Activated T-cell treated with anti-CD3 and anti-CD28 coated beads for 24 hours (primary cell): ENCODE measurements at places on chromosomes 1 and 21.

DNA sequence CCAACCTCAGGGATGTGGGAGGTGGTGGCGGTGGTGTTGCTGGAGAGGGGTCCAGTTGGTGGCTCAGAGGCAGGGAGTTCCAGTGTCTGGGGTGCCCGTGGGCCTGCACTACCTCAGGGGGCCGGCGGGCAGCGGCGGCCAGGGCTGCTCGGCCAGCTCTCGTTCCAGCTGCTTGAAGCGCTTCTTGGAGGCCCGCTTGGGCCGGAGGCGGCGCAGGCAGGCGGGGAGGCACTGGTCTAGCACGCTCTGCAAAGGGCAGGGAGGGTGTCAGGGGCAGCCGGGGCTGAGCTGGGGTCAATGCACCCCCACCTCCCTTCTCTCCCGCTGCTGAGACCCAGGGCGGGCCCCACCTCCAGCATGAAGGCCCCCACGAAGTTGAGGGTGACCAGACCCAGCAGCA is 5.7 kb upstream of the MFAP2 start:
- no peak for DNase-seq

DNA sequence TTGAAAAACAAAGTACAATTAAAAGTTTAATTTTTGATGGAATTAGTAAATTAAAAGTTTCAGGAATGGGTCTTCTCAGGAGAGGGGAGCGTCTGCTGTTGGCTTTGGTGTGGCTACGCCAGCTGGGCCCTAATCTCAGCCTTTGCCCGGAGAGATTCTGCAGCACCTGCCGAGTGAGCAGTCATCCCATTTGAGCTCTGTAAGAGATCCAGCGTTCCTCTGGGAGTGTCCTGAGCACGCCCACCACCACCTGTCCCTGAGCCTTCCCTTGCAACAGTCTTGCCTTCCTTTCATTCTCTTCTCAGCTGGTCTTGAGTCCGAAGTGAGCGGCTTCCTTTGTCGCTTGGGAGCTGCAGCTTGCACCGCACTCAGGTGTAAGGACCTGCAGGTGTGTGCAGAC is 263.1 kb downstream of the CAMTA1 start:
- DNase-seq: no peak

DNA sequence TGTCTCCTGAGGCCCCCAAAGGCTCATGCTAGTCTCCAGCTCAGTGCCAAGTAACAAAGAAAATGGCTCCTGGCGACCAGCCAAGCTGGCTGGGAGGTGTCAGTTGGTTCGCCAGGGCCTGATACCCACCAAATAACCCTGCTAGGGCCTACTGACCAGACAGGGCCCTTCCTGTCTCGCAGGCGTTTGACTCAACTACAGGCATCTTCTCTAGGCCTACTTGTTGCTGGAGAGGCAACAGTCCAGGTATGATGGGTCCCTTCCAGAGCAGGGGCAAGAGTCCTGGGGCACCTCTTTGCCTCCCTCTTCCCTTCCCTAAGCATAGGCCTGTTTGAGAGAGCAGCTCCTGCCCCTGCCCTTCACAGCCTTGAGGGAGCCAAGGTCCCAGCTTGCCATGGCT is 147.9 kb upstream of the VANGL1 start:
- no peak for DNase-seq

- no peak for DNase-seq
Observed at GRCh38 chr1:19096036-19096833, 113.8 kb downstream of the UBR4 start.

GRCh38 chr21:20308586-20309315 is 689.5 kb upstream of the NCAM2 start:
- no peak for DNase-seq

GRCh38 chr1:193730017-193730416 is 543.6 kb upstream of the B3GALT2 start:
- DNase-seq: no peak

- no peak for DNase-seq
Observed at GRCh38 chr21:16079830-16080229, 350.0 kb downstream of the USP25 start.

GRCh38 chr1:3145532-3146325 is 76.7 kb downstream of the PRDM16 start:
- no peak for DNase-seq

GRCh38 chr21:42356046-42356445 is 5.3 kb upstream of the TFF2 start:
- DNase-seq: no peak

- no peak for DNase-seq
Observed at GRCh38 chr21:36860736-36861594, 105.5 kb downstream of the HLCS start.

DNA sequence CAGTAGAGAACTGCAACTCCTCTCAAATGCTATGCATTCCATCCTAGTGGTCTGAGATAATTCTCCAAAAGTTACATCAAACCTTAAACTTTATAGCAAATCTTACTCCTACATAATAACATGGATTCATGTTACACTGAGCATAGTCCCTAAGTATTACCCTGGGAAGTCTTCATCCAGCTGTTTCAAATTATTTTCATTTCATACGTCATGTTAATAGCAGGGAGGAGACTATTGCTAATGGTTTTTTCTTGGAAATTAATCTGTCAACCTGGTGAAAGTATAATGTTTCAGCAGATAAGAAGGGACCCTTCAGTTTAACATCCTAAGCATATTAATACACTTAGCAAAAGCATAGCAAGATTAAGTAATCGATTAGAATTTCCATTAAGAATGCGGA is 318.1 kb downstream of the USP25 start:
- no peak for DNase-seq

DNA sequence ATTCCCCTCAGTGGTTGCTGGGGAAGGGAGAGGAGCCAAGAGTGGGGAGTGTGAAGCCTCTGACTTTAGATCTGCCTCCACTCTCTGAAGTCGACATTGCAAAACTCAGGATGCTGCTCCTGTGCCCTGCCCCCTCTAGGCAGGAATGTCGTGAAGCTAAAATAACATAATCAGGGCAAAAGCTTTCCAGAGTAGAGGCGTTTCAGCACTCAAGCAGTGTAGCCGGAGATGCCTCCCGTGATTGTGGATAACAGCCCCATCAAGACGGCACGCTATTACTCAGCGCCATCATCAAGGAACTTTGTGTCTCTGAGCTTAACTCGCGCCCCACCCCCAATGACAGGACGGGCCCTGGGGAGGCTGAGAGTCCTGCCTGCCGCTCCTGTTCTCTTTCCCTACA is 60.0 kb downstream of the FBXO2 start:
- no peak for DNase-seq
